ENCODE measurements at places on chromosomes 1 and 21.

DNA sequence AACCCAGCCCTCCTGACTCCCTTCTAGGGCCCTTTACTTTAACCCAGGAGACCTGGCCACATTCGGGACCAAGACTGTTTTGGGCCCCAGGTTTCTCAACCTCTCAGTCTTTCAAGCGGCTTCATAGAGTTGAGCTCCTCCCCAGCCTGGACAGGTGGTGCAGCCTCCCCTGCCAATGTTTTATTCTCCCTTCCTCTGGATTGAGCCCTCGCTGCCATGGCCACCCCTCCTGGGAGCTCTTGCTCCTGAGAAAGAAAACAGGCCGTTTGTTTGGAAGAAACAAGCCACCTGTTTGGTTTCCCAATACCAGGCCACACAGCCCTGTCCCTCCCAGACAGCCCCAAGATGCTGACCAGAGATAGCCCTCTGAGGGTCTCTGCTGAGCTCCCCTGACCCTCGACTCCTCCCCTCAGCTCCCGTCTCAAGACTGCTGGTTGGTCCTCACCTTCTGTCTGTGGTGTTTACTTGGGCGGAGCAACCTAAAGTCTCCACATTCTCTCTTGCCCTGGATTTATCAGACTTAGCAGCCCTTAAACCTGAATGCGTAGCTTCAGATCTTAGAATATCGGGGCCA, 3.3 kb downstream of the TMEM51 start:
- no peak for DNase-seq

DNA sequence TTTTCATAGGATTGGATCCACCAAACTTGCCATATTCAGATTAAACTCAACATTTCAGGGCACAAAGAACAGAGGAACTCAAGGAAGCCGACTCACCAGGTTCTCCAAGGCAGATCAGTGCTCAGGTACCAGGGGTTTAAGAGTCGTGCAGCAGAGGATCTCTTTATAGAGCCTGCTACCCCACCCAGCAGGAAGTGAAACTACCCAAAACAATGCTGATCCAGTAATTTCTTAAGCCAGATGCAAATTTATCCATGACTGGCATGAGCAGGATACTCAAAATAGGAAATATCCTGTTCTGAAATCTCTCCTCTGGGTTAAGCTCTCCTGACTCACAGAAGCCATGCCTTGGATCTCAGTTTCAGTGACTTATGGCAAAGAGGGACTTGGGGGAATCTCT, at the start of gene SPRR2A:
TSS of gene SPRR2A (minus strand) at position 138 of the 400 bp plus-strand sequence. CDS start 777 bp downstream, outside the sequence.
- DNase-seq, result no peak

- no peak for DNase-seq
Measured at GRCh38 chr1:234897390-234897749, 231.3 kb downstream of the TOMM20 start.

DNA sequence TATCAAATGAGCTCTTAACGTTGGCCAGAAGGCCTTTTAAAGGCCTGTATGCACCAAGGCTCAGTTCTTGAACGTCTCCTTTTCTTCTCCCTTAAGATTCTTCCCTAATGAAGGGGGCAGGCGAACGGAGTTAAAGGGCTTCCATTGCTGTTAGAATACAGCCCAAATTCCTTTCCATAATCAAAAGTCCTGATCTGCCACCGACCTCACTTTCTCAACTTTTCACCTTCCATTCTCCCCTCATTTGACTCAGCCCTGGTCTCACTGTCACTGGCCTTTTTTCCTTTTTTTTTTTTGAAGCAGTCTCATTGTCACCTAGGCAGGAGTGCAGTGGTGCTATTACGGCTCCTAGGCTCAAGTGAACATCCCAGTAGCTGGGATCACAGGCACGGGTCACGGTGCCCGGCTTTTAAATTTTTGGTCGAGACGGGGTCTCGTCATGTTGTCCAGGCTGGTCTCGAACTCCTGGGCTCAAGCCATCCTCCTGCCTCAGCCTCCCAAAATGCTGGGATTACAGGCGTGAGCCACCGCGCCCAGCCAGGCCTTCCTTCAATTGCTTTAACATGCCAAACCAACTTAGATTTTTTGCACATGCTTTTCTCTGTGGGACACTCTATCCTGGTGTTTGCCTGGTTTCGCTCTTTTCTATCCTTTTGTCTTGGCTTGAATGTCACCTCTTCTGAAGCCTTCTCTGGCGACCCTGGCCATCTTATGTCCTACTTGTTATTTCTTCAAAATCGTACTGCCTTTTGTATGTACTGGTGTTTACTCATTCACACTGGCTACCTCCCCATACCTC, 612 bp upstream of the CMPK1 start:
- DNase-seq, result no peak

Data from DMS79 (cell line).